ENCODE measurements at places on chromosomes 11 and 22.

- no peak for ATAC-seq
These were observed 33.5 kb downstream of the CHRDL2 start for GRCh38 chr11:74697722-74698121.

DNA sequence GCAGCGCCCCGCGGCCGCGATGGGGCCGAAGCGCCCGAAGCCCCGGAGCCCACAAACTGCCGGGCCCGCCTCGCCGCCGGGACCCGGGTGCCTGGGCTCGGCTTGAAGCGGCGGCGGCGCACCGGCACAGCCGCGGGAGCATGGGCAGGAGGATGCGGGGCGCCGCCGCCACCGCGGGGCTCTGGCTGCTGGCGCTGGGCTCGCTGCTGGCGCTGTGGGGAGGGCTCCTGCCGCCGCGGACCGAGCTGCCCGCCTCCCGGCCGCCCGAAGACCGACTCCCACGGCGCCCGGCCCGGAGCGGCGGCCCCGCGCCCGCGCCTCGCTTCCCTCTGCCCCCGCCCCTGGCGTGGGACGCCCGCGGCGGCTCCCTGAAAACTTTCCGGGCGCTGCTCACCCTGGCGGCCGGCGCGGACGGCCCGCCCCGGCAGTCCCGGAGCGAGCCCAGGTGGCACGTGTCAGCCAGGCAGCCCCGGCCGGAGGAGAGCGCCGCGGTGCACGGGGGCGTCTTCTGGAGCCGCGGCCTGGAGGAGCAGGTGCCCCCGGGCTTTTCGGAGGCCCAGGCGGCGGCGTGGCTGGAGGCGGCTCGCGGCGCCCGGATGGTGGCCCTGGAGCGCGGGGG is 346 bp downstream of the FJX1 start:
- peak; percentile 8 for ATAC-seq

GRCh38 chr11:123704341-123704740 is 37.1 kb downstream of the ZNF202 start:
- ATAC-seq: no peak

DNA sequence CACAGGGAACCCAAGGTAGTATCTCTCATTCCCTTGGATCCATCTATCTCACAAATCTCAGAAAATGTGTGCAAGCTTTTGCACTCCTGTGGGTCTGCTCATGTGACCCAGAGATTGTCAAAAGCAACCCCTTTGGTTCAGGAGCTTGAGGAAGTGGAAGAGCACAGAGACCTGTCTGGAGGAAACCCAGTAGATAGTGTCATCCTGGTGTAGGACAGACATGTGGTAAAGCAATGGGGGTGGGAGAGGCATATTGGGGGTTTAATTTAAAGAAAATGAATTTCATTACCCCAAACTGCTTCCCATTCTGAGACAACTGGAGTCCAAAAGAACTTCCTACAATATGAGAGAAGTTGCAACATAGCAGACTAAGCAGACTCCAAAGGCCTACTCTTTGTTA is 5.8 kb upstream of the MS4A14 start:
- no peak for ATAC-seq

GRCh38 chr22:30286813-30287647 is 2.3 kb downstream of the CASTOR1 start:
- ATAC-seq: peak; percentile 35

- ATAC-seq: no peak
These were observed 207.6 kb upstream of the LUZP2 start for GRCh38 chr11:24289301-24289700.

- no peak for ATAC-seq
These were observed 70.1 kb downstream of the PDE3B start for GRCh38 chr11:14713496-14714244.

GRCh38 chr22:28939394-28939793 is 56.0 kb downstream of the ZNRF3 start:
- no peak for ATAC-seq

DNA sequence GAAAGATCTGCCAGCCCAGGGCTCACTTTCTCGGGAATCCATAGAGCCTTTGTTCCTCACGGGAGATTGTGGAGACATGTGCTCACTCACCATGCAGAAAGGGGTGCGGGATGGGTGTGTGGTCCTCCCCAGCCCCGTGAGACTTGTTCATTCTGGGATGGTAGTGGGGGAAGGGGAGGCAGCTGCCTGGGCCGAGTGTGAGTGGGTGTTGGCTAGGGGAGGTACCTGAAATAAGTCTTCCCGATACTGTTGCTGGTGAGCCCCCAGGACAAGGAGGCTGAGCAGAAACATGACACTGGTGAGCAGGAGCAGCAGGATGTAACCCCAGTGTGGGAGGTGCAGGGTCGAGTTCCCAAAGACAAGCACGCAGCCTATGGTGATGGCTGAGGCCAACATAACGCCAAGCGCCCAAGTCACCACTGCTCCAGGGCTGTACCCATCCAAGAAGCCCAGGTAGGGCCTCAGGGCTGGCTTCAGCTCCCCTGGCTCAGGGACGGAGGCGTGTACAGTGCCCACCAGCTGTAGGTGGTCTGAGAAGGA is 2.8 kb downstream of the SLC7A4 start:
- no peak for ATAC-seq

DNA sequence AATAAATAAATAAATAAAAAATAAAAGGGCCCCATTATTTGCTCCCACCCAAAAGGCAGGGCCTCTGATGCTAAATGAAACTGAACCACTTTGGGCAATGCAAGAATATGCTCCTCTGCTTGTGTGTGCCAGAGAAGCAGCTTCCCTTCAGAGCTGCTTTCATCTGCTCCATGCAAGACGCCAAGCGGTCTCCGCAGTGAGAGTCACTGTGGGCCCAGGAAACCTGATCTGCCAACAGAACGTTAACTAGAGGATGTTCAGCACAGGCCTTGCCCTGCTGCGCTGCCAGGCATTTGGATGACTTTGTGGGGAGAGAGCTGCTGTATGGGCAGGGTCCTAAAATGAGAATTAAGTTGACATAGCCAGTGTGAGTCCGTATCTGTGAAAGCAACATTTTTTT is 43.7 kb upstream of the APOA1 start:
- no peak for ATAC-seq

GRCh38 chr11:68327586-68328370 is 15.4 kb downstream of the LRP5 start:
- ATAC-seq: no peak

GRCh38 chr11:6474413-6474792 is 662 bp upstream of the TRIM3 start:
- ATAC-seq: no peak

DNA sequence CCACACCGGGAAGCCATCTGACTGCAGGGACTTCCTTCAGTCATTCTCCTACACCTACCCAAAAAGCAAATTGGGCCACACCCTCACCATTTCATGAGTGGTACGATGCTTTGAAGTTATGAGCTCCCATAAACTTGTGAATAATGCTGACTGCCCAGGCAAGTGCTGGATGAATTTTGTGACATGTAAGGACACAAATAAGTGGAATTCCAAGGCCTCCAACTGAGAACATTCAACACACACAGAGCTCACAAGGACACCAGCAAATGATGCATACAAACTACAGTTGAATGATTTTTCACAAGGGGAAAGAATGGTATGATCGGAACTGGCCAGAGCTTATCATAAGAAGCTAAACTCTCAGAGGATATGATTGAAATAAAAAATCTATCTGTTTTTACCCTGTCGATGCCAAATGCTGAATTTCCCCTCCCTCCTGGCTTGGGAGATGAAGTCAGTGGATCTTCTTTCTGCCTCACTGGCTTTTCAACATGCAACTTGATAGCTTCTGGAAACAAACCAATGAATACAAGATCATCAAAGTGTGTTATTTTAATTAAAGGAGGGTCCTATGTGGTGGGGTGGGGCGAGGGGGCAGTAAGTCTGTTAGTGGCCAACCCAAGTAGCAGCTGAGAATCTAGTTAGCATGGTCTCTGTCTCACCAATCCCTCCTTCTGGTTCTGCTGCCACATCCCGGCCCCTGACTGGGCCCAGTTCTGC is 123.8 kb downstream of the WT1 start:
- ATAC-seq: no peak

- ATAC-seq: no peak
These were observed 34.6 kb downstream of the SLC6A5 start for GRCh38 chr11:20634044-20634443.

GRCh38 chr11:124533626-124534025 is 9.8 kb downstream of the OR8B12 start:
- no peak for ATAC-seq

- peak; percentile 71 for ATAC-seq
These were observed 25.4 kb downstream of the APIP start for GRCh38 chr11:34890812-34891211.

DNA sequence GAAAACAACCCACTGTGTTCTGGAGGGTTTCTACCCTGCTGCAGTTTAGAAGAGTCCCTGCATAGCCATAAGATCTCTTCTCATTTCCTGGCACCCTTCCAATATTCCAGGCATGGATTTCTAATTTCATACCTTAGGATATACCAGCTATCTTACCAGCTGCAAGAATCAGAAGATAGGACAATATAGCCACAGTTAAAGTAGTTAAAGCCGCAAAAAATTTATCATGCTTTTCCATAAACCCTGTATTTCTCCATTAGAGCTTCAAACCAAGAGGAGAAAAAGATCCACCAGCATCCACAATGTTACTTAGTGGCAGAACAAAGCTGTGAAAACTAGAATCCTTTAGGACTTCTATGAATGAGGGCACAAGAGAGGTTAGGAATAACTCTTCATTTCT is 8.6 kb upstream of the OR56B1 start:
- no peak for ATAC-seq

DNA sequence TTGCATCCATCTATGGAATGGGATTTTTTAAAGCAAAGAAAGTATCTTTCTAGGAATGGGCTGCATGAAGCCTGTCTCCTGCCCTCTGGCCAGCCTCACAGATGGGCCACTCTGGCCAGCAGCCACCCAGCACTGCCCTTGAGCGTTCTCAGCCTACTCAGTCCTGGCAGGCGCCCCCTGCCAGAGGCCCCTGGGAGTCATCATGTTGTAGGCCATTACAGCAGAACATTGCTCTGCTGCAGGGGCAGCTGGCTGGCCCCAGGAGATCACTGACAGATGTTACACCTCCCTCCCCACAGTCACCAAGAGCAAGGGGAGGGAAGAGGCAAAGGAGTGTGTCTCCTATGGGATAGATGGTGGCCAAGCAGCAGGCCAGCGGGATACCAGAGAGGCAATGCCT is 363.7 kb downstream of the NXPE2 start:
- ATAC-seq: no peak

DNA sequence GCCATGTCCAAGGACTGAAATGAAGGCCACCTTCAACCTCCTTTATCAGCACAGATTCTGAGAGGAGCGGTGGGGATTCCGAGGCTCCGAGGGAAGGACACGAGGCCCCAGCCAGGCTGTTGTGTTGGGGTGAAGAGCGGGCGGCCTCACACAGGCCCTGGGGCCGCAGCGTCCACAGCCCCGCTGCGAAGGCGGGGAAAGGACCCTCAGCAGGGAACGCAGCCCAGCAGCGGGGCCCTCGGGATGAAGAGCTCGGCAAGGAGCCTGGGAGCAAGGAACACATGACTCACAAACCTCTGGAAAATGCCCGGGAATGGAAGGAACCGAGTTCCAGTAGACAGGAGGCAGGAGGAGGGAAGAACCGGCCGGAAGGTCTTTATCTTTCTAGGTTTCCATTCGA is 227.2 kb downstream of the BRD1 start:
- no peak for ATAC-seq

- ATAC-seq: no peak
These were observed 27.5 kb downstream of the A4GALT start for GRCh38 chr22:42693055-42693762.

DNA sequence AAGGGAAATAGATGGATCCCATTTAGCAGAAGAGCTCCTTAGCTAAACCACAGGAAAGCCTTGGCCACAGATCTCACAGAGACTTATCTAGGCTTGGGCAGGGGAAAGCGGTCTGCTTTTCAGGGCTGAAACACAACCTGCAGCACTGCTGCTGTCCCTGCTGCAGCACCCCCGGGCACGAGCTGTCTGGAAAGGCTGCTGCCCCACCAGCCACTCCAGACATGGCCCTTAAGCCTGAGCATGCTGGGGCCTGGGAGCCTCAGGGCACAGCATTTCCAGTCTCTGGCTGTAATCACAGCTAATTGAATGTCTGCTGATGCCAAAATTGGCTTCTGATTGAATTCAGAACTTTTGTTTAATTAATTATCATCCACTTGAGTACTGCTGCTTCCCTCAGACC is 115.0 kb downstream of the TMPRSS5 start:
- peak; percentile 71 for ATAC-seq

DNA sequence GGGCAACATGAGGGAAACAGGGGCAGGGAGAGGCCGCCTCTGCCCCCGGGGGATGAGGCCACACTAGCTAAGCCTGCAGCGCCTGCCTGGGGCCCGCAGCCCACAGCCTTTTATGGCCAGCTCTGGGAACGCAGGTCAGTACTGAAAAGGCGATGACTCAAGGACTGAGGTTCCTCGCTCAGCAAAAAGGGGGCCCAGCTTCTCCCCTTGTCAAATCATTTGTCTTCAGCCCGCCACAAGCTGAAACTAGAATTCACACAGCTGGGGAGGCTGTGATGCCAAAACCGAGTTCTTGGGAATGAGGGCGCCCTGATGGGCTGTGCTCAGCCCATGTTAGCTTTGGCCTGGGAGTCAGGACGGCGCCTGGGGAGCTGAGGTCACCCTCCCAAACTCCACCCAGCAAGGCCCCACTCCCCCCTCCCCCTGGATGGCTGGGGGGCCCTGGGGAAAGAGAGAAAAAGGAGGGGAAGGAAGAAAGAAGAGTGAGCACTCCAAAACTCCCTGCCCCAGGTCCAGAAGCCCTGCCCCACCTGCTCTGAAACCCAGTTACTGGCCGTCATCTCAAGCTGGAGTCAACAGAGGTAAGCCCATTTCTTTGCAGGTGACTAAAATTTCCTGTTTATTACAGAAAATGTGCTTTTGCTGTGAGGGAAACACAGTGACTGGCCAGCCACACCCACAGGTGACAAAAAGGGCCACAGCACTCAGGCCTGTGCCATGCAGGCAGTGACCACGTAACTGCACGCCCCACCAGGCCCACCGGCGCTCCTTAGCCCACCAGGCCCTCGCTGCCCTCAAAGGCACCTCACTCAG is 13.7 kb downstream of the EHD1 start:
- ATAC-seq: peak; percentile 17

DNA sequence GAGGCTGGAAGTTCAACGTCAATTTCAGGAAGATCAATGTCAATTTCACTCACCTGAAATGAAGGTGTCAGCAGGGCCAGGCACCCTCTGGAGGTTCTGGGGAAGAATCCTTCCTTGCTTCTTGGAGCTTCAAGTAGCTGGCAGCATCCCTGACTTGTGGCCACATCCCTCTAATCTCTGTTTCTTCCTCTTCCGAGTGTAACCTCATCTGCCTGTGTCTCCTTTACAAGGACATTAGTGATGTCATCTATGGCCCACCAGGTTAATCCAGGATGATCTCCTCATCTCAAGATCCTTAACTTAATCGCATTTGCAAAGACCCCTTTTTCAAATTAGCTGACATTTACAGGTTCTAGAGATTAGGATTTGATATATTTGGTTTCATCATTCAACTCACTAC is 240.8 kb upstream of the MTNR1B start:
- no peak for ATAC-seq
